ENCODE measurements at places on chromosomes 12 and 14.
A peak's percentile ranks its signal among the peaks of the same experiment; 100 is the strongest.

- no peak for DNase-seq
Observed at GRCh38 chr12:38373784-38374183, 57.2 kb downstream of the ALG10B start.

DNA sequence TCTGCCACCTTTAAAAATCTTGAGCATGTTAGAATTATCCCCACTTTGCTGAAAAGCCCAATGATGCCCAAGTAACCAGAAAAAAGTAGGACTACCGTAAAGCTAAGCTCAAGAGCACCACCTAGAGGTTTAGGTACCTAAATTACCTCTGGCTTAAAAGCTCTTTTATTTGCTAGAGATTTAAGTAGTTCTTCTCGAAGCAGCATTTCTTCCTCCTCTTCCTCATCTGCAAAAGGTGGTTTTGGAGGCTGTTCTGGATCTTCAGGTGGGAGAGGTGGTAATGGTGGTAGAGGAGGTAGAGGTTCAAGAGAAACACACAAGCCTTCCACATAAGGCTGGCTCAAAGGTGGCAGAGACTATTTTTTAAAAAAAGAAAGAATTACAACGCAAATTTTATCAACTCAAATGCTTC, 26.9 kb downstream of the ZFC3H1 start:
- DNase-seq = peak; percentile 58

DNA sequence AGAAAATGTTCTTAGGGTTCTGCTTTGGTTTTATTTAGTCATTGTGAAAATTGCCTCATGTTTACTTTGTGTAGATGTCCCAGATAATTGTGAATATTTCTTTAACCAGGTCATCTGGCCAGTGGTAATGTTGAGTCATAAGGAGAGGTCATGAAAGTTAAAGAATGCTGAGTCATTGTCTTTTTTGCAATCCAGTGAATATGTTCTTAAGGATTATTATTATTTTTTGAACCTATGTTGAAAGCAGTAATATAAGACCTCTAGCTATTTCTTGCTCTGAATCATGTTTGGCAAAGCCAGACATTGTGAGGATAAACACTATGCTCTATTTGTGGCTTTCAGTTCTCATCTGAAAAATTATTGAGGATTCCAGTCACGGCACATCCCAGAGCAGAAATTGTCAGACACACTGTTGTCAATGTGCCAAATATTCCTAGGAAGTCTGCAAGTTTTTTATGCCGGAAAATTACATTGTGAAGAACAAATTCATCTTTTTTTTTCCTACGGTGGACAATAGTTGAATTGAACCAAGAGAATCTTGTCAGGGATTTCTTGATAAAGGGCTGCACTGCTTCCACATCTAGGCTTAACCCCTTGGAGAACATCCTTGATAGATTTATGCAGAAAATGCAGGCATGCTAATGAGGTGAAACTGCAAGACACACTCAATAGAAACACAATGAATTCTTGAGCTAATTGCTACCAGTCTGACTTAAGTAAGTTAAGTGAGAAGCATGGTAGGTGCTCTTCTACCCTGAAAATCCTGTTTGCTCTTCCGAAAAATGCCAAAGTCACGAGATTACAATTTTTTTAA, 369.6 kb downstream of the ATP23 start:
- DNase-seq = peak; percentile 67

GRCh38 chr14:24372701-24373416, 4.9 kb downstream of the NFATC4 start:
- DNase-seq = peak; percentile 62

DNA sequence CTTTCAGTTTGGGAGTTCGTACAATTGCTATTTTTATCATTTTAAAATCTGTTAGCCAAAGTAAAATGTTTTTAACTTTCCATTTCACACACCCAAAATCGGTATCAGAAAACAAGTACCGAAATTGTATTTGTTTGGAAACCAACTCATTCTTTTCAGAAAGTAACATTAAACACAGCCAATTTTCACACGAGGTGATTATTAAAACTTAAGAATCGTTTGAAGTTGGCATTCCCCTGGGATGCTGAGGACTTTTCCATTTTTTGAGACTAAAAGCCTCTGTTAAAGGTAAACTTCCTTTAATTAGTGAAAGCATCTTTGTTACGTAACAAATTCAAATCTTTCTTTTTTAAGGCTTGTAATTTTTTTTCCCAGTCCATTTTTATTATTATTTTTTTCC, 623.0 kb downstream of the VRK1 start:
- no peak for DNase-seq

GRCh38 chr12:65492998-65493912, 214.8 kb downstream of the MSRB3 start:
- no peak for DNase-seq

DNA sequence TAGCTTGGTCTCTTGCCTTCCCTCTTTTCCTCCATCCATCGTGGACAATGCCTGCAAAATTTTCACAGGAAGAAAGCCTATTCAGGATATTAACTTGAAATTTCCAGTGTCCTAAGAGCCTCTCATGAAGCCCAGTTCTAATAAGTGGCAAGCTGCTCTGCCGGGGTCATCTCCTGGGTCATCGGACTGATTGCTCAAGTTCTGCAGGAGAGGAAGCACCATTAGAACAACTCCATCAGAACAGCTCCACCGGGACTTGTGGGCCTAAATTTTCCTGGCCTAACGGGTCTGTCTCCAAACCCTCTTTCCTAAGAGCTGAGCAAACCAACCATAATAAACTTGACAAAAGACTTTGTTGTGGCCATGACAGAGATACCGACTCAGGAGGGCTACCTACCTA, 13.9 kb downstream of the ERG28 start:
- no peak for DNase-seq

GRCh38 chr14:102182190-102182589, 42.5 kb downstream of the WDR20 start:
- peak; percentile 83 for DNase-seq

GRCh38 chr12:8446642-8447547, 8.9 kb upstream of the CLEC6A start:
- DNase-seq = no peak

- DNase-seq = peak; percentile 29
Observed at GRCh38 chr14:38951451-38951850, 151.6 kb downstream of the SEC23A start.

GRCh38 chr12:47077206-47078085, 2.0 kb upstream of the PCED1B start:
- no peak for DNase-seq

DNA sequence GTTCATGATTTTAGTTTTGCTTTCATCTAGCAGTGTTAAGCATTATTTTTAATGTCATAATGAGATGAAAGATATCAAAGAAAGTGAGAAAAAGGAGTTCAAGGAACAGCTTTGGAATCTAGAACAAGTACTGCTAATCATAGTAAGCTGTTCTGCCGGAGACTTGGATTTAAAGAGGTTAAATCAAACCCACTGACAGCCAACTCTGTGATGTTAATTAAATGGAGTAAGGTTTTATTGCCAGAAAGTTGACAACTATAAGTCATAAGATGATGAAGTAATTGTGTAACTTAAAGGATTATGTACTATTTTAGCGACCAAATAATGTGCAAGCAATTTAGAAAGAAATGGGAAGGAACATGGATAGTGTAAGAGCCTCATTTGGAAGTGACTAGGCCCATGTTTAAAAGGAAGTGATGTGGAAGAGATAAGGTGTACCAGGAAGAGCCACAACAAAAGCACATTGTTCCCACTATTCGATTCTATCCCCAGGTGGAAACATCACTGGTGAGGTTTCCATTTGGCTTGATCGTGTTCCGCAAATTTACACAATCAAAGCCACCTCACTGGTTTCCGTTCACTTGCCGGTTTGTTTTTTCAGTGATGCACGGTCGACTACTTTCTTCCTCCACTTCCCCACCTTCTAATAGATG, 388.5 kb downstream of the PAWR start:
- DNase-seq = no peak
